ENCODE measurements at places on chromosomes 2 and 18. TPM values are rescaled to one million over a fixed set of nuclear protein-coding genes. Genes with fewer than 3 reads are reported as not detected.

The SCN7A gene
- not detected for total RNA-seq

The SULT1C2 gene
- not detected for total RNA-seq

- DNase-seq: peak; percentile 15
Observed at GRCh38 chr2:179298666-179299065, 34.0 kb upstream of the SESTD1 start.

DNA sequence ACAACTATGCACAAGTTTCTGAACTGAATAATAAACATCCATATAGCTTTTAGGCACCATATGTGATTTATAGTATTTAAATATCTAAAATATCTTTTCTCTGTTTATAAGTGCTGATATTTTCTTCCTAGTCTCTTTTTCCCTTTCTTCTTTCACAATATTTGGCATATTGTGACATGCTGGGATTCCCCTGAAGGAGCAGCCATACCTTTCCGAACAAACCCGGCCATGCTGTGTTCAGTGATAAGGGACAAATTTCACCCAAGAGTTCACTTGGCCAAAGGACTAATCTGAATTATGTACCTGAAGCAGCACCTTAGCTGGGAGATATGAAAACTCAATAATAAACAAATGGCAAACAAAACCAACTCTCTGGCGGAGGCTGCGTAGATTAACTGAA is 250.8 kb downstream of the RDH14 start:
- no peak for DNase-seq

DNA sequence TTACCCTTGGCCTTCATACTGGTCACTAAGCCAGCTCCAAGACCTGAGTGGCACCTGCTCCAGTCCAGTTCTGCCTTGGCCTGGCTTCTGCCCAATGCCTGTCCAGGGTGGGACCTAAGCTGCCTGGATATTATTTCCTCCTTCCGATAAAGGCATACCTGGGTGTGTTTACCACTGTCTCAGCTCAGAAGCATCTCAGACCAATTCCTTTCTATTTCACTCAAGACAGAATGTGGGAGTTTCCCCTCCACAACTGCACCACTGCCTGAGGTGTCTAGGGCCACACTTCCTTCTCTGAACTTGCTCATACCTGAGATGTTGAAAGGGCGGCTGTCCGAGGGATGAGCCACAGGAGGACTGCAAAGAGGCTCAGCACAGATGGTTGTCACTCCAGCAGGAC is 18.4 kb upstream of the CAB39 start:
- no peak for DNase-seq

Data from CD8-positive, alpha-beta T cell (primary cell).